ENCODE measurements at places on chromosomes 7 and 10.

DNA sequence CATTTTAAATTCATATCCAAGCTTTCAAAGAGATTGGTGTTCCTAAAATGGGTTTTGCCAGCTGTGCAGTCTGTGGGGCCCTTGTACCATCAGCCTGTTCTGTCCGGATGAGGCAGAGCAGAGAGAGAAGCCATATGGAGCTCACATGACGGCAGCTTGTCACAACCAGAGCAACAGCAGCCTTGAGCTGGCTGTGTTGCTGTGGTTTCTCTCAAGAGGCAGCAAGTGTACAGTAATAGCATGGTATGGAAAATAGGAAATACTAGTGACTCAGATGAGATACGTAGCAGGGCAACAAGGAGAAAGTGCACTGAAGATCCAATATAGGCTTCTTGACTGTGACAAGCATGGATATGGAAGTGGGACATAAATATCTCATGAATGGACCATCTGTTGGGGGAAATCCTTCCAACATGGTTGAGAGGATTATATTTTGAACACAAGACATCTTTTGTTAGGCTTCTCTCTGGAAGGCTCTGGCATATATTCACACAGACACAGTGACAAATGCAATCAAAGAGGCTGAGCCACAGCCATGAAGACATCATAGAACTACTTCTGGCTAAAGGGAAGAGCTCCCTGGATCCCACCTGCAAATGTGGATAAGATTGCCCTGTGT lies 251.0 kb upstream of the TAC1 start:
- DNase-seq, result no peak

DNA sequence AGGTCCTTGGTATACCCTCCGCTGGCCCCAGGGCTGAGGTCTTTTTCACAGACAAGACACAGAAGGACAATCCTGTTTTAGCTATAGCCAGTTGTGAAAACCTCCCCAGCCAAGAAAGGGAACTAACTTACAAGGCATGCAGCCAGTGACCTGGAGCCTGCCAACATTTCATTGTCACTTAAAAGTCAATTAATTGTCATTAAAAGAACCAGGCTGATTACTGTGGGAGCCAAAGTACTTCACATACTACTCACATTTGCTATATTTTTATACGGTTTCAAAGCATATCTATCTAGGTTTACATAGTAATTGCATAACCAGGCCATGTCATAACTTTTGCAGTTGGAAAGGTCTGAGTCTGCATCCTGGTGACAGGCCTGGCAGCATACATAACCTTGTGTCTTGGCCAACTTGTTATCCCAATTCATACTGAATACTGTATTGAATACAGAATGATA lies 31.1 kb downstream of the NRBF2 start:
- DNase-seq, result no peak

DNA sequence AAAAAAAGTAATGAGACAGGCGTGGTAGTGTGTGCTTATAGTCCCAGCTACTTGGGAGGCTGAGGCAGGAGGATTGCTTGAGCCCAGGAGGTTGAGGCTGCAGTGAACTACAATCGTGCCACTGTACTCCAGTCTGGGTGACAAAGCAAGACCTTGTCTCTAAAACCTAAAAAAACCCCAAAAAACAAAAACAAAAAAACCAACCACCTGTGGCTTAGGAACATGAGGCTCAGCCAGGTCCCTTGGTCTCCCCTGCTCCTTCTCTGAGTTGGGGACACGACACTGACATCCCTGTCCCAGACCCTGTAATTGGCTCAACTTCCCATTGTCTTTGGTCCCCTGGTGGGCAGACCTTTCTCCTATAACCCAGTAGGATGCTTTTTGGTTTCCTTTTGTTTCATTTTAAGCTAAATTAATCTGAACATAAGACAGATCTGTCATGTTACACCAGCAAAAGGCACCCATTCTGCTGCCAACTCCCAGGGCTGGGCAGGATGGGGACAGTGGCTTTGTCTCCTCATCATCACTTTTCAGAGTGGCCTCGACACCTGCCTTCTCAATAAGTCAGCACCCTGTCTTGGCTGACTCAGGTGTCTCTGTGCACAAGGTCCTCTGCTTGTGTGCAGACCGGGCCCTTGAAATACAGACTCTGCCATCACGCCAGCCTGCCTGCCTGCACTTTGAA lies 74.4 kb downstream of the MYL10 start:
- DNase-seq, result no peak

- no peak for DNase-seq
Measured at GRCh38 chr10:30833628-30833970, 198.1 kb downstream of the ZNF438 start.

GRCh38 chr7:539731-540411 lies 20.2 kb upstream of the PDGFA start:
- DNase-seq, result peak; percentile 94

All from transverse colon (tissue), 4 donors.